ENCODE measurements at places on chromosomes 5 and 9. TPM values are rescaled to one million over a fixed set of nuclear protein-coding genes. Genes with fewer than 3 reads are reported as not detected.

INSL6 gene
- not detected for polyA plus RNA-seq

NDOR1 gene
- 4.6 TPM for polyA plus RNA-seq

GRCh38 chr5:96657068-96657467 lies 5.1 kb upstream of the CAST start:
- DNase-seq, result peak; percentile 80
- H3K4me1 ChIP-seq, result no peaks in the 10 kb centered on the region
- no peak overlapping the region for H3K27ac ChIP-seq
- H3K36me3 ChIP-seq, result no peaks in the 10 kb centered on the region

DNA sequence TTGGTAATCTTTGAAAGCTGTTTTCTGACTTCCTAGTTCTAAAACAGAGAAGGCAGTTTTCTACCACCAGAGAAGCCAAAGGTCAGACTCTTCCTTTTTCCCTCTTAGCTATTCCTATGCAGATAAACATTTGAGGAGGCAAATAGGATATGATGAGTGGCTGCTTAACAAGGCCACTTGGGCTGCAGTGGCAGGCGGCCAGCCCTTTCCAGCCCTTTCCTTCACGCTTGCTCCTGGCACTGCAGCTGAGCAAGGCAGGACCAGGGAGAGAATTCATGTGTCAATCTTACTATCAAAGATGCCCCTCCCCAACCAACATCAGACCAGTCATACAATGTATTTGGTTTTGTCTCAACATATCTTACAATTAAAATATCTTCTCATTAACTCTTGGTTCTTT lies 36.8 kb upstream of the RNF38 start:
- no peak overlapping the region for H3K27ac ChIP-seq
- DNase-seq, result no peak
- H3K36me3 ChIP-seq, result no peaks in the 10 kb centered on the region
- no peaks in the 10 kb centered on the region for H3K27me3 ChIP-seq
- H3K4me1 ChIP-seq, result no peaks in the 10 kb centered on the region

DNA sequence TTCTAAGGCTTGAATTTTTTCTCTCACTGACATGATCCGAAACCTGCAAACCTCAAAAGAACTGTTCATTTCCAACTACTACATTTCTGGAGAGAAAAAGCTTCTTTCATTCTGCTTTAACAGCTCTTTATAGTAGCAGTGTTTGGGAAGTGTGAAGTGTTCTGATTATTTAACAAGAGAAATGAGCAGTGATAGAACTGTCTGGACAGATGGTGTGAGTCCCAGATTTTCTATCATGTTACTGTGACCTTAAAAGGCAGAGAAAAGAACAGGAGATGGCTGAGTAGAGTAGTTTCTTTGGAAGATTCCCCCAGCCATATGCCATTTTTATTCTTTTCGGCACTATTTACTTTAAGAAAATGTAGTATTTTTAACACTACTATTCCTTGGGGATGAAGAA lies 41.3 kb upstream of the TAL2 start:
- no peak overlapping the region for H3K4me3 ChIP-seq
- no peaks in the 10 kb centered on the region for H3K36me3 ChIP-seq
- H3K27me3 ChIP-seq, result no peaks in the 10 kb centered on the region
- H3K4me1 ChIP-seq, result no peaks in the 10 kb centered on the region

- no peaks in the 10 kb centered on the region for H3K36me3 ChIP-seq
- no peaks in the 10 kb centered on the region for H3K4me1 ChIP-seq
- no peak overlapping the region for H3K4me3 ChIP-seq
- DNase-seq, result no peak
- no peak overlapping the region for H3K27ac ChIP-seq
Observed at GRCh38 chr5:124454081-124454480, 292.4 kb downstream of the ZNF608 start.

Measured in stomach (tissue), 19 donors.